ENCODE measurements at places on chromosomes 5 and 9.

- DNase-seq: no peak
Measured at GRCh38 chr9:29778281-29778849, 2205.1 kb upstream of the C9orf72 start.

- DNase-seq: no peak
Measured at GRCh38 chr9:80964374-80964773, 725.0 kb downstream of the TLE1 start.

GRCh38 chr5:158287643-158288271 is 428.8 kb upstream of the CLINT1 start:
- DNase-seq: no peak

GRCh38 chr9:79604921-79605562 is 33.3 kb downstream of the TLE4 start:
- no peak for DNase-seq

All from Jurkat, Clone E6-1 (cell line).